ENCODE measurements at places on chromosomes 13 and 19.

- H3K27ac ChIP-seq, result no peak overlapping the region
- no peak for DNase-seq
- no peaks in the 10 kb centered on the region for H3K36me3 ChIP-seq
- peaks cover 8% of the 10 kb centered on the region for H3K4me1 ChIP-seq
- H3K27me3 ChIP-seq, result no peaks in the 10 kb centered on the region
These were observed 64.5 kb upstream of the MCF2L start for GRCh38 chr13:112904436-112904960.

GRCh38 chr13:83895994-83896580 lies 13.8 kb upstream of the SLITRK1 start:
- H3K36me3 ChIP-seq, result no peaks in the 10 kb centered on the region
- no peaks in the 10 kb centered on the region for H3K4me1 ChIP-seq
- no peak for DNase-seq
- no peaks in the 10 kb centered on the region for H3K27me3 ChIP-seq
- no peak overlapping the region for H3K4me3 ChIP-seq

GRCh38 chr19:6425732-6426620 lies 1.4 kb upstream of the KHSRP start:
- DNase-seq, result no peak
- peaks cover 14% of the 10 kb centered on the region for H3K36me3 ChIP-seq

DNA sequence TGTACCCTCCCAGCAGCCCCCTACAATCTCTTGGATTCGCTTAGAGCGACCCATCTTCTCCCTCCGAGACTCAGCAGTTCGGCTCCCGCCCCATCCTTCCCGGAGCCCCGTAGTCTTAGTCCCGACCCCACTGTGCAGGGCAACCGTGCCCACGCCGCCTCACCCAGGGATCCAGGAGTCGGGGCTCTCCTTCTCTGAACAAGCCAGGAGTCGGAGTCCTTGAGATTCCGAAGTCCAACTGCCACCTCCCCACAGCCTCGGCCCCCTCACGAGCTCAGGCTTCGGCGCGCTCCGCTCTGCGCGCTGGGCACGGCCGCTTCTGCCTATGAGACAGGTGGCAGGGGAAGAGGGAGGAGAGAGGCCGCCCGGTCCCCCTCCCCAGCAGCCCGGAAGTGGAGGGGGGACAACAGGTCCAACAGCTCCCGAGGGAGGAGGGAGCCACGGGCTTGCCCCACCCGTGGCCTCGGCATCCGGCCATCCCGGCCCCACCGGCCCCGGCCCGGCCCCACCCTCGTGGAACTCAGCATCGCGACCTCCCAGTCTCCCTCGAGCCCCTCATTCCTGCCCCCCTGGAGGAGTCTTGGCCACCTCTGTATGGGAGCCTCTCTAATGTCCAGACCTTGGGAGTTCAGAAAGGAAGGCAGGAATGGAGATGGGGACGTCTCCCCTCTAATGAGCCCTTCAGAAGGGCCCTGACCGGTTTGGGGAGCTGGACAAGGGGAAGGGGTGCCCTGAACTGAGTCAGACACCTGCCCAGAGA lies at the start of gene PHLDB3:
Gene PHLDB3 (minus strand): TSS at position 321 of the 760 bp plus-strand sequence. CDS start 628 bp downstream, outside the sequence.
- H3K36me3 ChIP-seq, result peaks cover 13% of the 10 kb centered on the region
- no peaks in the 10 kb centered on the region for H3K27me3 ChIP-seq
- peak within 1 kb of the TSS; percentile 65 for H3K4me3 ChIP-seq
- H3K4me1 ChIP-seq, result peaks cover 13% of the 10 kb centered on the region
- peak within 1 kb of the TSS; percentile 72 for H3K27ac ChIP-seq

DNA sequence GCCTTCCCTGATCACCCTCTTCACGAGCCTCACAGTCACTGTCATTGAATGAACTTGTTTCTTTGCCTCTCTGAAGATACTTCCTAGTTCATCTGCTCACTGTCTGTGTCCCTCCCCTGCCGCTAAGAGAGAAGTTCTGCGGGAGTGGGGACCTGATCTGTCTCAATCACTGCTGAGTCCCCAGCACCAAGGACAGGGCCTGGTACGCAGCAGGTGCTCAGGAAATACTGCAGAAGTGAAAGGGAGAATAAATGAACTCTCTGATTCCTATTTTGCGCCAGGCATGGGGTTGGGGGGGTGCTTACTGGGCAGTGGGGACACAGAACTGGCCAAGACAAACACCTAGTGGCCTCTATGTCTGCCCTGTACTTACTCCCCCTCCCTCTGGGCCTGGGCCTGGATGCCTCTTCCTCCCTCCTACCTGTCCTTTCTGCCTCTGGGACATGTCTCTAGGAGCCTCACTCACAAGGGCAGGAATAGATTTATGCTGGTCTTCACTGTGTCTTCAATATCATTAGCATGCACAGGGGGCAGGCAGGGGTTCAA lies 17.5 kb downstream of the FCGBP start:
- peak; percentile 32 for DNase-seq
- peaks cover 17% of the 10 kb centered on the region for H3K27me3 ChIP-seq
- no peaks in the 10 kb centered on the region for H3K36me3 ChIP-seq
- no peak overlapping the region for H3K4me3 ChIP-seq

DNA sequence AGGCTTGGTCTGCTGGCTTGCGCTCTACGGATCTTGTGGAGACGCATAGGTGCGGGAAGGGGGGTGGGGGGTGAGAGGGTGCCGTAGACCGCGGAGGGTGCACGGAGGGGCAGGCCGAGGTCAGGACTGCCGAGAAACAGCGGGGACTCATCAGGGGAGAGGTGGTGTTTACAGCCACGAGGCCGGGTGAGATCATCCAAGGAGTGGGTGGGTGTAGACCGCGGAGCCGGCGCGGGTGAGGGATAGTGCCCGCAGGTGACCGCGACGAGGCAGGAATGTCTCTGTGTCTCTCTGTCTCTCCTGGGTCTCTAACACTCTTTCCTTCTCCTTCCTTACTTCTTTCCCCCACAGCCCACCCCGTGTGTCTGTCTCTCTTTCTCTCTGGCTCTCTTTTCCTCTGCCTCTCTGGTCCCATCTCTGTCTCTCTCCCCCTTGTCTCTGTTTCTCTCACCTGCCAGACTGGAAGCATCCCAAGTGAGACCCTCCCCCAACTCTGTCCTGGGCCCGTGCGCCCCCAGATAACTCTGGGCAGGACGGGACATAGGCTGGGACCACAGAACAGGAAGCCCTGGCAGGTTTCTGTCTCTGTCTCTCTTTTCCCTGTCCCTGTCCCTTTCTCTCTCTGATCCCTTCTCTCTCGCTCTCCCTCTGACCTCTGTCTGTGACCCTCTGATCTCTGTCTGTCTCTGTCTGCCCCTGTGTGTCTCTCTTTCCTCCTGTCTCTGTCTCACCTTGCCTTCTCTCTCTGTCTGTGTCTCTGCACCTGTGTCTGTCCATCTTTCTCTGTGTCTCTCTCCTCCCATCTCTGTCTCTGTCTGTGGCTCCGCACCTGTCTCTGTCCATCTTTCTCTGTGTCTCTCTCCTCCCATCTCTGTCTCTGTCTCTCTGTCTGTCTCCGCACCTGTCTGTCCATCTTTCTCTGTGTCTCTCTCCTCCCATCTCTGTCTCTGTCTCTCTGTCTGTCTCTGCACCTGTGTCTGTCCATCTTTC lies 1.8 kb upstream of the KLK4 start:
- H3K36me3 ChIP-seq, result no peaks in the 10 kb centered on the region
- DNase-seq, result no peak
- no peak overlapping the region for H3K27ac ChIP-seq
- H3K27me3 ChIP-seq, result peaks cover 61% of the 10 kb centered on the region

GRCh38 chr13:25753976-25754375 lies 297.8 kb downstream of the SHISA2 start:
- no peak for DNase-seq
- no peaks in the 10 kb centered on the region for H3K27me3 ChIP-seq
- H3K4me1 ChIP-seq, result peaks cover 3% of the 10 kb centered on the region
- H3K4me3 ChIP-seq, result no peak overlapping the region
- no peaks in the 10 kb centered on the region for H3K36me3 ChIP-seq

GRCh38 chr19:43667876-43668405 lies 2.0 kb downstream of the PLAUR start:
- H3K4me1 ChIP-seq, result peaks cover 29% of the 10 kb centered on the region
- H3K4me3 ChIP-seq, result peak overlapping the region; percentile 40
- H3K27me3 ChIP-seq, result no peaks in the 10 kb centered on the region
- H3K27ac ChIP-seq, result no peak overlapping the region

GRCh38 chr19:57682226-57682766 lies 519 bp downstream of the ZNF551 start:
- peak overlapping the region; percentile 98 for H3K4me3 ChIP-seq
- peaks cover 19% of the 10 kb centered on the region for H3K36me3 ChIP-seq
- peak overlapping the region; percentile 63 for H3K27ac ChIP-seq
- DNase-seq, result no peak
- no peaks in the 10 kb centered on the region for H3K27me3 ChIP-seq

DNA sequence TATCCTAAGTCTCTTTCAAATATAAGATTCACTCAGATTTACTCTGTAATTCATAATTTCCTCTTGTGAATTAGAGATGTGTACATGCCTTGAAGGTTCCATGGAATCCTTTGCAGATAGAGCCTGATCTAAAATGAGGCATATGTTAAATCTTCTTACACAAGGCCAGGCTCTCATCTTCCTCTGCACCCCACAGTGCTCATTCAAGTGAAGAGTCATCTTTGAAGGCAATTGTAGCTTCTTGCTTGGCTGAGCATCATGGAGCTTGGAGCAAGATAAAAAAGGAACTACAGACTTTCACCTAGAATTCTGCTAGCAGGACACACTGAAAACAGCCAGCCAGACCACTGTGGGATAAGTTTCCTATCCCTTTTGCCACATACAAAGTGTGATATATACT lies 566.4 kb downstream of the PCDH9 start:
- no peak for DNase-seq
- H3K36me3 ChIP-seq, result no peaks in the 10 kb centered on the region
- H3K27me3 ChIP-seq, result no peaks in the 10 kb centered on the region
- no peak overlapping the region for H3K27ac ChIP-seq
- no peak overlapping the region for H3K4me3 ChIP-seq
- H3K4me1 ChIP-seq, result no peaks in the 10 kb centered on the region

- H3K4me3 ChIP-seq, result no peak overlapping the region
- no peak for DNase-seq
- H3K36me3 ChIP-seq, result no peaks in the 10 kb centered on the region
- H3K27ac ChIP-seq, result no peak overlapping the region
- H3K27me3 ChIP-seq, result no peaks in the 10 kb centered on the region
These were observed 11.3 kb downstream of the POSTN start for GRCh38 chr13:37587236-37587635.

GRCh38 chr13:24056616-24057137 lies 103.8 kb upstream of the SPATA13 start:
- H3K36me3 ChIP-seq, result no peaks in the 10 kb centered on the region
- no peaks in the 10 kb centered on the region for H3K27me3 ChIP-seq
- DNase-seq, result no peak
- H3K4me1 ChIP-seq, result peaks cover 10% of the 10 kb centered on the region

GRCh38 chr19:38298821-38299680 lies 5.0 kb upstream of the C19orf33 start:
- H3K4me1 ChIP-seq, result no peaks in the 10 kb centered on the region
- no peak for DNase-seq
- no peak overlapping the region for H3K4me3 ChIP-seq
- H3K27me3 ChIP-seq, result no peaks in the 10 kb centered on the region
- peak overlapping the region; percentile 15 for H3K27ac ChIP-seq

DNA sequence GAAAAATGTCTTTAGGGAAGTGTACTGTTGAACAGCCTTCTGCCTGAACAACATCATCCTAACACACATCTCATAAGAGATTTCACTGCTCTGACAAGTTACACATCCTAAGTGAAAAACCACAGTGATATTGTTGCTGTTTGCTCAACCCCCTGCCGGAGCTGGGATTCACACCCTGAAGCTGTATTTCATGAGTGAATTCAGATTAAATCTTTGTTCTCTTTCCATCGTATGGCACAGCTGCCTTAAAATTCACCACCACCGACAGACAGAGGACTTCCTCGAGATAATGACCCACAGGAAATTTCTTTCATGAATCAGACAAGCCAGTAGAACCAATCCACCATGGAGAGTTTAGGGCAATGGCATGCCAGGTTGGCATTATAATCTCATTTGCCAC lies 280.8 kb downstream of the DCT start:
- H3K27me3 ChIP-seq, result no peaks in the 10 kb centered on the region
- no peak overlapping the region for H3K4me3 ChIP-seq
- DNase-seq, result no peak

- H3K4me3 ChIP-seq, result no peak overlapping the region
- H3K36me3 ChIP-seq, result no peaks in the 10 kb centered on the region
- H3K27me3 ChIP-seq, result no peaks in the 10 kb centered on the region
- H3K4me1 ChIP-seq, result no peaks in the 10 kb centered on the region
These were observed 83.0 kb upstream of the TM9SF2 start for GRCh38 chr13:99418103-99418842.

DNA sequence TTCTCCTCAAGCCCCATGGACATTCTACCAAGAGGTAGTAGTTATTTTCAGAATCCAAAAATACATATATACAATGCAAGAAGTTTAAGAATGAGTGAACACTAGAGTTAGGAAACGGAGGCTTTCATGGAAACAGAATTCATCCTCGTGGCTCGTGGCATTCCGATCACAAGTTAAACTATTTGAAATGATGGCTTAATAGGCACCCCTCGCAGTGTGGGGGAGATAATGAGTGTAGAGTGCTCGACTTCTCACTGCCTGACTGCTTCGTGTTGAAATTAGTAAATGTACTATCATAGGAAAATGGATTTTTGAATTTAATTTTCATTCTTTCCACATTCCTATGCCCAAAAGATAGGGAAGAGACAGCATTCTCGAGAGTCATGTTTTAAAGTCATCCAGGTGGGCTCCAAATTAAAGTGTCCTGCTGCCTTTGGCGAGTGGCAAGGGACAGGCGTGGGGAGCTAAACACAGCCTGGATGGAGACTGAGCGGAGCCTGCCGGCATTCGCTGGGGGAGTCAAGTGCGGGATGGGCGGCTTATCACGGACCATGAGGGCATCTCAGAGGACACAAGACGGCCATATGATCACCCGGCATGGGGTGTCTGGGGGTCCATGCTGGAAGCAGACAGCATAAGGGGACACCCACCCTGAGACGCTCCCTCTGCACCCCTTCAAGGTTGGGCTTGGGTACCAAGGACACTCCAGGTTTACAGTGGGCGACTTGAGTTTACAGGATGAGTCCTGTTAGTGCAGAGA lies 165.2 kb downstream of the TEX29 start:
- no peak overlapping the region for H3K27ac ChIP-seq
- no peaks in the 10 kb centered on the region for H3K27me3 ChIP-seq
- H3K4me3 ChIP-seq, result no peak overlapping the region
- no peaks in the 10 kb centered on the region for H3K36me3 ChIP-seq
- no peaks in the 10 kb centered on the region for H3K4me1 ChIP-seq

- H3K4me1 ChIP-seq, result no peaks in the 10 kb centered on the region
- no peak overlapping the region for H3K4me3 ChIP-seq
- H3K27me3 ChIP-seq, result no peaks in the 10 kb centered on the region
- peaks cover 8% of the 10 kb centered on the region for H3K36me3 ChIP-seq
These were observed 95.2 kb downstream of the TDRD3 start for GRCh38 chr13:60492187-60492586.

DNA sequence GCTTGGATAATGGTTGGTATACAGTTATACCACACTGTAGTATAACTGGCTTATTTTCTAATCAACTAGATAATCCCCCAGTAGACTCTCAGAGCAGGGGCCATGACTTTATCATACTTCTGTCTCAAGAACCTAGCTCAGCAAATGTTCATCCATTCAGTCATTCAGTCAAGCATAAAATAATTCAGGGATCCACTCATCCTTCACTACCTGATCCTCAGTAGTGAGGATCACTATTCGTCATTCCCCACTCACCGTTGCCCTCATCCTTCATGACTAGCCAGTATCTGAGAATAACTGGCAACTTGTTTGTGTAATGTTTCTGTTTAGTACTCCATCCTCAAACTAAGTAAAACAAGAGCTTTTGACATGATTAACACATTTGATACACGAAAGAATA lies 77.6 kb downstream of the TSC22D1 start:
- no peak overlapping the region for H3K4me3 ChIP-seq
- no peaks in the 10 kb centered on the region for H3K27me3 ChIP-seq
- no peaks in the 10 kb centered on the region for H3K4me1 ChIP-seq
- H3K27ac ChIP-seq, result no peak overlapping the region
- DNase-seq, result no peak

GRCh38 chr13:36028359-36029025 lies 102.7 kb downstream of the DCLK1 start:
- H3K36me3 ChIP-seq, result no peaks in the 10 kb centered on the region
- DNase-seq, result no peak
- H3K27ac ChIP-seq, result no peak overlapping the region
- H3K27me3 ChIP-seq, result no peaks in the 10 kb centered on the region
- H3K4me3 ChIP-seq, result no peak overlapping the region
- no peaks in the 10 kb centered on the region for H3K4me1 ChIP-seq

Data from upper lobe of right lung (tissue), 1 donor.